ENCODE measurements at places on chromosomes 3 and 15. TPM values are rescaled to one million over a fixed set of nuclear protein-coding genes. Genes with fewer than 3 reads are reported as not detected.

The MYO5C gene
- 0.16 TPM for total RNA-seq

GRCh38 chr15:92936138-92936537 lies 36.0 kb downstream of the CHD2 start:
- H3K27me3 ChIP-seq, result no peaks in the 10 kb centered on the region
- no peak overlapping the region for H3K4me3 ChIP-seq
- no peak overlapping the region for H3K27ac ChIP-seq

DNA sequence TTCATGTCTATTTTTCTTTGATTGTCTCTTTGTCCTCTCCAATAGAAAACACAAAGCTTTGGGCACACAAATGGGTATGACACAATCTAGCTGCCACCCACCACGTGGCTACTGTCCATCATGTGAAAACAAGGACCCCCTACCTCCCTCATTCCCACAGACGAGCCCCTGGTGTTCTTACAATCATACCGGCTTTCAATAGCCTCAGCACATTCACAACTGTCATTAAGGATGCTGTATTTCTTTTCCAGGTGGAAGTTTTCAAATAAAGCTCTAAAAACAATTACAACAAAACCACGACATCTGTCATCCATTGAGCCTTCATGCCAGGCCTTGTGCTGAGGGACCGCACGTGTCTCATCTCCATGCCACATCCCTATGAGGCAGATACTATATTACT lies 552.6 kb upstream of the ADAMTS9 start:
- H3K27me3 ChIP-seq, result no peaks in the 10 kb centered on the region
- H3K27ac ChIP-seq, result no peak overlapping the region
- no peak overlapping the region for H3K4me3 ChIP-seq
- DNase-seq, result no peak

The SEC22A gene
- total RNA-seq, result 23.4 TPM

The VWA5B2 gene
- total RNA-seq, result not detected

GRCh38 chr3:168645180-168645579 lies 549.5 kb upstream of the GOLIM4 start:
- H3K4me3 ChIP-seq, result no peak overlapping the region
- no peaks in the 10 kb centered on the region for H3K36me3 ChIP-seq
- H3K4me1 ChIP-seq, result no peaks in the 10 kb centered on the region
- H3K27ac ChIP-seq, result no peak overlapping the region
- no peaks in the 10 kb centered on the region for H3K27me3 ChIP-seq
